ENCODE measurements at places on chromosomes 4 and X. TPM values are rescaled to one million over a fixed set of nuclear protein-coding genes. Genes with fewer than 3 reads are reported as not detected.
A peak's percentile ranks its signal among the peaks of the same experiment; 100 is the strongest.

GRCh38 chrX:148914783-148915182, 414.4 kb downstream of the AFF2 start:
- no peak overlapping the region for H3K27ac ChIP-seq
- peaks cover 14% of the 10 kb centered on the region for H3K4me1 ChIP-seq
- H3K4me3 ChIP-seq: no peak overlapping the region
- H3K27me3 ChIP-seq: no peaks in the 10 kb centered on the region

- no peaks in the 10 kb centered on the region for H3K27me3 ChIP-seq
- no peaks in the 10 kb centered on the region for H3K4me1 ChIP-seq
- H3K4me3 ChIP-seq: no peak overlapping the region
- no peak for DNase-seq
- no peaks in the 10 kb centered on the region for H3K36me3 ChIP-seq
- H3K27ac ChIP-seq: no peak overlapping the region
Measured at GRCh38 chr4:7744142-7744804, 195.4 kb downstream of the AFAP1 start.

DNA sequence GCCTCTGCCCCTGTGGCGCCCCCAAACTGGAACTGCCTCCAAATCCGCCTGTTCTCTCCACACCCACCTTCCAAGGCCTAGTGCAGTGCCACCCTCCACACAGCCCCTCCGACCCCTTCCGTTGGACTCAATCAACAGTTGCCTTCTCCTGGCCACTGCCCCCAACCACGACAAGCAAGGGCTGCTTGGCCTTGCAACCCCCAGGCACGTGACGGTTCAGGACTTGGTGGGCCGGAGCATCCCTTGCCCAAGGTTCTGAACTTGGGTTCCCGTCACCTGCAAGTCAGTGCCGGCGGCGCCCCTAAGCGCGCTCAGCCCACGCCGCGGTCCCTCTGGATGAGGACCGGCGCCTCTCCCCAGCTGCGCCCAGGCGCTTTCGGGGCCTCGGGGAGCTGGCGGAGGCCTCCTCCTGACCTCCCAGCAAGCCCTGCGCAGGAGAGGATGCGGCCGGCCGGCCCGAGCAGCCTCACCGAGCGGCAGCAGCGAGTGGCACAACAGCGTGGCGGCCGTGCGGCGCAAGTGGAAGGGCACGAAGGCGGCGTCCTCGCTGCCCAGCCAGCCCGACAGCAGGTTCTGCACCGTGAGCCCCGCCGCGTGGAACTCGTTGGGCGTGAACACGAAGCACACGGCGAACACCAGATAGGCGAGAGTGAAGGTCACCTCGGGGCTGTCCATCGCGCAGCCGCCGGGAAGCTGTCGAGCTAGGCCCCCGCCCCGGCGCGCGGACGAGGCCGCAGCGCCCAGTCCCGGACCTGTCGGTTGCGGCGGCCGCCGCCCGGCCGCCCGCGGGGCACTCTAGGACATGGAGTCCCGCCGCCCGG, 750 bp downstream of the TMEM129 start:
- peak; percentile 49 for DNase-seq
- peaks cover 30% of the 10 kb centered on the region for H3K4me1 ChIP-seq
- peak overlapping the region; percentile 97 for H3K27ac ChIP-seq
- peaks cover 6% of the 10 kb centered on the region for H3K36me3 ChIP-seq
- H3K4me3 ChIP-seq: peak overlapping the region; percentile 90

- no peak overlapping the region for H3K27ac ChIP-seq
- H3K27me3 ChIP-seq: no peaks in the 10 kb centered on the region
- H3K36me3 ChIP-seq: peaks cover 4% of the 10 kb centered on the region
- no peaks in the 10 kb centered on the region for H3K4me1 ChIP-seq
- no peak overlapping the region for H3K4me3 ChIP-seq
Measured at GRCh38 chr4:104811727-104812126, 317.0 kb upstream of the CXXC4 start.

GRCh38 chr4:8639777-8640720, 47.5 kb downstream of the CPZ start:
- no peaks in the 10 kb centered on the region for H3K36me3 ChIP-seq
- no peak for DNase-seq
- no peak overlapping the region for H3K4me3 ChIP-seq
- no peaks in the 10 kb centered on the region for H3K4me1 ChIP-seq
- peaks cover 30% of the 10 kb centered on the region for H3K27me3 ChIP-seq
- H3K27ac ChIP-seq: peak overlapping the region; percentile 67

SFRP2 gene
- total RNA-seq: 203 TPM

All from neural crest cell (in vitro differentiated cells).